ENCODE measurements at places on chromosomes 3 and 15. TPM values are rescaled to one million over a fixed set of nuclear protein-coding genes. Genes with fewer than 3 reads are reported as not detected.

The PLAAT1 gene
- polyA plus RNA-seq, result 0.32 TPM

The BOC gene
- polyA plus RNA-seq, result not detected

The MASP1 gene
- polyA plus RNA-seq, result not detected

The MEGF11 gene
- not detected for polyA plus RNA-seq

The C15orf62 gene
- not detected for polyA plus RNA-seq

The SAXO2 gene
- polyA plus RNA-seq, result 2.3 TPM

The SEMA5B gene
- not detected for polyA plus RNA-seq

The AGBL1 gene
- polyA plus RNA-seq, result not detected

The NTRK3 gene
- polyA plus RNA-seq, result not detected

The MAGEL2 gene
- not detected for polyA plus RNA-seq

The FAM131A gene
- 2.8 TPM for polyA plus RNA-seq

The ACKR2 gene
- polyA plus RNA-seq, result not detected

The SLC12A6 gene
- polyA plus RNA-seq, result 3.3 TPM

The MUC20 gene
- polyA plus RNA-seq, result 1.2 TPM

The IFT57 gene
- 22.6 TPM for polyA plus RNA-seq

The CPB1 gene
- not detected for polyA plus RNA-seq

The CHMP2B gene
- 59.2 TPM for polyA plus RNA-seq

The PCSK6 gene
- 1.7 TPM for polyA plus RNA-seq

The PCOLCE2 gene
- not detected for polyA plus RNA-seq

The CHST13 gene
- 0.67 TPM for polyA plus RNA-seq

The WNT5A gene
- not detected for polyA plus RNA-seq

The RLBP1 gene
- polyA plus RNA-seq, result not detected

The RBP2 gene
- not detected for polyA plus RNA-seq

The PIERCE2 gene
- 1.0 TPM for polyA plus RNA-seq

The RASL12 gene
- not detected for polyA plus RNA-seq

The IL5RA gene
- not detected for polyA plus RNA-seq

The ARGFX gene
- not detected for polyA plus RNA-seq

The PIGBOS1 gene
- 34.9 TPM for polyA plus RNA-seq

The SQOR gene
- 82.1 TPM for polyA plus RNA-seq

Data from immature natural killer cell (primary cell).